Activated CD4-positive, alpha-beta memory T cell treated with anti-CD3 and anti-CD28 coated beads, Interleukin-2, amount 10 ng/mL, durations not matched to agents 7 days and 5 days (primary cell): ENCODE measurements at places on chromosomes 1 and 21.

DNA sequence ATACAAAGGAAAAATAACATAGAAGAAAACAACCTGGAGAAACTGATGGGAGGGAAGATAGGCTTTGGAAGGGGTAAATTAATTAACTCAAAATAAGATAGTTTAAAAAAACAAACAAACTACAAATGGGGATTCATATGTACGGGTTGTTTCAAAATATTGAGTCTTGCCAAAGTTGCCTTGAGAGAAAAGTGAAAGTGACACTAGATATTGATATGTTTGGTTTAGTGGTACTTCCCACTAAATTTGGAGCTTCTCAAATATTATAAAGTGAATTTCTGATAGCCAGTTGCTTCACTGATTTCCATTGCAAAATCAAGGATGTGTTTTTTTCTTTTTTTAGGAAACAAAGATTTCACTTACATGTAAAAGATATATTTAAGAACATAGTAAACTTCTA lies 149.5 kb upstream of the RUNX1 start:
- no peak for DNase-seq

DNA sequence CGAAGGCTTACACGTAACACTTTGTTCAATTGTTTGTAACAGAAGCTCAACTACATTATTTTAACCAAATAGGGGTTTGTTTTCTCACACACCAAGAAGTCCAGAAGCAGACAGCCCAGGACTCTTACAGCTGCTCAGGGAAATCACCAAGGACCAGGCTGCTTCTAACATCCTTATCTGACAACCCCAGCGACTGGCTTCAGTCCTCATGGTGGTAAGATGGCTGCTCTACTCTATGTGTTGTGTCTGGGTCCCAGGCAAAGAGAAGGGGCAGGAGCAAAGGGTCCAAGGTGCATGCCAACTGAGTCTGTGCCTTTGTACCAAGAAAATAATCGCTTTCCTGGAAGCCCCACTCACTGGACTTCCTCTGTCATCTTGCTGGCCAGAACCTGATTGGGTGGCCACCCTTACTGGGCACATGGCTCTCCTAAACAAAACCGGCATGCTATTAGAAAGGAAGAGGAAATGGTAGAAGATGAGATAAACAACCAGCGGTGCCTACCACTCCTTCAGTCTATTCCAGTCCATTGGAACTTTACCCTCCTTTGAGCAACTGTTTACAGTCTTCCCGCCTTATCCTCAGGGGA lies 34.1 kb upstream of the LRRC8D start:
- DNase-seq: no peak

DNA sequence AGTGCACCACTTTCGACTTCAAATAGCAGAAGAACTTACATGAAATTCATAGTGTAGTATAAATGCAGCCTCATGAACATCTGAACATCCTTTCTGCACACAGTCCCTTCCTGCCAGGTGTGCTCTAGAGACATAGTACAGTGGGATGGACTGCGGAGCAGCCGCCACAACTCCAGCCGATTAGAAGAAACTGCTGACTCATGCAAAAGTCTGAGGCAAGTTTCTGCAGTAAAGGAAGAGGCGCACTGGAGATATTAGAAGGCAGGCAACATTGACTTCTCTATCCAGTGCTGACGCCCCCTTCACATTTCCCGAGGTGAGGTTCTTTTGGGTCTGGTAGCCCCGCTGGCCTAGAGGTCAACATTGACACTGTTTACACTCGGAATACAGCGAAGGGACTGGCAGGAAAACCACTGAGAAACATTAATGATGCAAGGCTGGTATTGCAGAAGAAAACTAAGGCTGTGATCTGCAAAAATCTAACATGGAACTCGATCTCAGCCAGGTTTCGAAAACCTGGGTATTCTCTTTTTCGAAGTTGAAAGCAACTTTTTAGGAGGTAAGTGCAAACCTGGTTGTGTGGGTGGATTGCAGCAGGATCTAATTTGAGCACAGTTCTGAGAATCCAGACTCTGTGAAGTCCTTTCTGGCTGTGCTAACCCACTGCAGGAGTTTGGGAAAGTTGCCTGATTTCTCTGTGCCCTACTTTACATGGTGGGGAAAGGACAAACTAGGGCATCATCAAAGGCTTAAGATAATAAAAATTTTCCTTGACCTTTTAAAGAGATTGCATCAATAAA lies 90.7 kb downstream of the CDC7 start:
- DNase-seq: no peak

DNA sequence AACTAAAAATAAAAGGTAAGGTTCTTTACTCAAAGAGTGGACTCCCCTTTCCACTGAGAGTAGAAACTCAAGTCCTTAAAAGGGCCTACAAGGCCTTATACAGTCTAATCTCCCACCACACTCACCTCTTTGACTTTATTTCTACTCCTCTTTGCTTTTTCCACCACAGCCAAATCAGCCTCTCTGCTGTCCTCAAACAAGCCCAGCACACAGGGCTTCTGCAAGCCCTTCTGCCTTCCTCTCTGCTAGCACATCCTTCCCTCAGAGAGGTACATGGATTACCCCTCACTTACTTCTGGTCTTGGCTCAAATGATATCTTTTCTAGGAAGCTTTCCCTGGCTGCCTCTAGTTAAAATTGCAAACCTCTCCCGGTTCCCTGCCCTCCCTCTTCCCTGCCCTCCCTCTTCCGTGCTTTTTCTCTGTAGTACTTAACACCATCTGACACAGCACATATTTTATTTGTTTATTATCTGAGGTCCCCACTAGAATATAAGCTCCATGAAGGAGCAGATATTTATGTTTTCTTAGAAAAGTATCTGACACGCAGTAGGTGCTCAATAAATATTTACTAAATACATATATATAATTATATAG lies 1.7 kb downstream of the LYST start:
- no peak for DNase-seq

GRCh38 chr1:34847094-34847493 lies 12.5 kb downstream of the SMIM12 start:
- no peak for DNase-seq

GRCh38 chr1:77407738-77408375 lies 126.0 kb downstream of the AK5 start:
- DNase-seq: no peak

- DNase-seq: no peak
Observed at GRCh38 chr1:108533351-108534083, 26.4 kb upstream of the EEIG2 start.

DNA sequence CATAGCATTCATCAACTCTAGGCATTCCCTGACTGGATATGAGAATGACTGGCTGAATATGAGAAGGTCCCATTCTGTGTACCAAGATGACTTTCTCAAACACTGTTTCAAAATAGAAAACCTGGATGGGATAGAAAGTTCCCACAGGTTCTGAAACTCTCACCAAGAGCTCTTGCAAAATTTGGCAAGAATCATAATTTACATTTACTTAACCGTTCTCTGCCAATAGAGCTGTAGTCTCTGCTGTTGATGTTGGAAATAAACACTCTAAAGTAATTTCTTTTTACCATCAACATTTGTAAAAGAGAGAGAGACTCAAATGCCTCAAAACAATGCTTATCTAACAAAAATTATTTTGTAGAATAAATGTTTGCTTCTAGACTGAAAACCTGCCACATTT lies 221.1 kb downstream of the LMO4 start:
- no peak for DNase-seq

- no peak for DNase-seq
Observed at GRCh38 chr1:60068393-60069045, 5.1 kb downstream of the C1orf87 start.

DNA sequence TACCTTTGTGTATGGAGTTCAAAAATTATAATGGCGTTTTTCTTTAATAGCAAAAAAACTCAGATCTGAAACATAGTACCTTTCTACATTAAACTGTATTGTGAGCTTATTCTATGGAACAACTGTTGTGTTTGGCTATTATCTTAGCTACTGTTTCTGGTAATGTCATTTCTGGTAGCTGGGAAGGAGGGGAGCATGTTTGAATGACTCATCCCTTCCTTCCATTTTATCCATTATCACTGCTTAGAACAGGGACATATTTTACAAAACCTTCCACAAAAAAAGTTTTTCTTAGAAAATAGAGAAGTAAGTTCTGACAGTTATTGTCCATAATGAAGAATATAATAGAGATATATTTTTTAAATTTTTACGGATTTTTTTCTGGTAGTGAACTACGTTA lies 128.3 kb downstream of the NRDC start:
- DNase-seq: no peak

- DNase-seq: no peak
Observed at GRCh38 chr1:100699744-100700143, 19.8 kb upstream of the VCAM1 start.

DNA sequence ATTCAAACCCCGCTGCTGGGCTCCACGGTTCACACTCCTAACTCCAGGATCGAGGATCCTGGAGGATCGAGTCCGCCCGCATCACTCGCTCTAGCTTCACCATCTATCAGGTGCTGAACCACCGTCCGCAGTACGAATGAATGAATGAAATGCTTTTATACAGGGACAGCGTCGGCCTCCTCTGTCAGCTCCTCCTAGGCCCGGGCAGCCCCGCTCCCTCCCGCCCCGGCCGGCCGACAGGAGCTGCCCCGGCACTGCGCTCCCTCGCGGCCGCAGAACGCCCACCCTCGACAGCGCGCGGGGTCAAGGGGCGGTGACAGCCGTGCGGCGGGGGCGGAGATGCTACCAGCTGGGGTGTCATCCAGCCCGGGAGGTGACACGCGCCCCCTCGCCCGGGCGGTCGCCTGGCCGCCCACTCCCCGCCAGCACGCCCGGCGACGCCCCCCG lies 520 bp downstream of the ZBTB17 start:
- peak; percentile 69 for DNase-seq

- DNase-seq: no peak
Observed at GRCh38 chr1:231828182-231828920, 201.8 kb downstream of the DISC1 start.

- DNase-seq: no peak
Observed at GRCh38 chr1:57632401-57632800, 208.5 kb upstream of the DAB1 start.

DNA sequence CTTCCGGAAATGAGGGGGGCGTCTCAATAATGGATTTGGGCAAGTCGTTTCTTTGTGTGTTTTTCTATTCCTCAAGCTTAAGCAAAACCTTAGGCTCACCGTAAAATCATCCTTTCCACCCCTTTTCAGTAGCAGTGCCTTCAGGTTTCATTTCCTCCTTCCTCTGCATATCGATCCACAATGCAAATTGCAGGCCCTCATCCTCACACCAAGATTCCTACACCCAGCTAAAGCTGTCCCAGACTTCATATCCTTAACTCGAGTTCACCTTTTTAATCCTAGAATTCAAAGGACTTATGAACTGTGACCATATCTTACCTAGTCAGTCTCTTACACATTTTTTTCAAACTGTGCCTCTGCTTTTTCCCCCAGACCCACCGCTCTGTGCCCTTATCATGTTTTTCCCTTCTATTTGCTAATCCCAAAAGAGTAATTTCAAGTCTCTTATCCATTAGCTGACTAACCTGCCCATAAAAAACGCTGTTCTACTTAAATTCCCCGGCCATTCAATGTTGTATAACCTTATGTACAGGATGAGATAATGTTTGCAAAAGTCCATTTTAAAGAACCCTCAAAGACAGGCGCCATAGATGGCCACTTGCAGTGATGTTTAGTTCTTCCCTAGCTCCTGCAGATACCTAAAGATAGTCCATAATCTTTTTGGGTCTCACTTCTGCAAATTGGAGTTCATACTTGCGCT lies 1.5 kb downstream of the AKIRIN1 start:
- DNase-seq: no peak

- DNase-seq: no peak
Observed at GRCh38 chr1:89563957-89564604, 39.5 kb downstream of the LRRC8B start.

- DNase-seq: no peak
Observed at GRCh38 chr1:155884031-155884960, 24.9 kb downstream of the SYT11 start.

DNA sequence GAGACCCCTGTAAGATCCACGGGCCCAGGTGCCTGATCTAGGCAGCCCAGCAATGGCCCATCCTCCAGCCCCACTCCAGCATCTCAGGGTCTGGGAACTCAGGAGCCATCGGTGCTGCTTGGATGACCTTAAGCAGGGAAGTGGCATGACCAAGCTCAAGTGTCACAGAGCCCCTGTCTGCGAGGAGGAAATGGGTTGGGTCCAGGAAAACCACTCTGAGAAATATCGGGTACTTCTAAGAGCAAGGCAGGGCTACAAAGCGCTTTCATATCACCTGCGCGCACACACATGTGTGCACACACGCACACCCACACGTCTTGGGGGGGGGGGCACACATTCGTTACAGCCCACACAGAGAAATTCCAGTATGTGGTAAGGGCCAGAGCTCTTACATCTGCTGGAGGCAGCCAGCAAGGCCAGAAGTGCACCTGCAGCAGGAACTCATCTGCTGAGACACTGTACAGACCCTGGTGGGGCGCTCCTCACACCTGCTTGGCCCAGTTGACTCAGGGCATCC lies 32.6 kb upstream of the SPOCD1 start:
- DNase-seq: peak; percentile 41

- DNase-seq: no peak
Observed at GRCh38 chr21:46393451-46393940, 65.2 kb upstream of the DIP2A start.

DNA sequence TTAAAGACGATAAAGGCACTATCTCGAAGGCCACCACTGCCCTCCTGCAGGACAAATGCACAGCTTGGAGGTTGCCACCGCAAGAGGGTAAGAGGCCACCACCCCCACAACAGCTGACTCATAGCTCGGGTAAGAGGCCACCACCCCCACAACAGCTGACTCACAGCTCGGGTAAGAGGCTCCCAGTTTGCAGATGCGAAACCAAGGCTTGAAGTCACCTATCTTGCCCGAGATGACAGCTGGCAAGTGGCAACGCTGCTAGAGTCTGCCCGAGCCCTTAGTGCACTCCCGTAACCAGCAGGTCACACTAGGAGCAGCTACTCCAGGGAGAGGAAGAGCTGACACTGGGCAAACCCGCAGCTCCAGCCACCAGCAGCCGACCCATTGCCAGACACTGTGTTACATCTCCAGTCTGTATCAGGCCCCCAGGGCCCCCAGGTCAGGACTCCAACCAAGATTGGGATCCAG lies 17.1 kb upstream of the SPSB1 start:
- peak; percentile 90 for DNase-seq

- no peak for DNase-seq
Observed at GRCh38 chr1:94228640-94229375, 8.6 kb downstream of the ARHGAP29 start.

- no peak for DNase-seq
Observed at GRCh38 chr1:93995837-93996536, 86.8 kb upstream of the GCLM start.

DNA sequence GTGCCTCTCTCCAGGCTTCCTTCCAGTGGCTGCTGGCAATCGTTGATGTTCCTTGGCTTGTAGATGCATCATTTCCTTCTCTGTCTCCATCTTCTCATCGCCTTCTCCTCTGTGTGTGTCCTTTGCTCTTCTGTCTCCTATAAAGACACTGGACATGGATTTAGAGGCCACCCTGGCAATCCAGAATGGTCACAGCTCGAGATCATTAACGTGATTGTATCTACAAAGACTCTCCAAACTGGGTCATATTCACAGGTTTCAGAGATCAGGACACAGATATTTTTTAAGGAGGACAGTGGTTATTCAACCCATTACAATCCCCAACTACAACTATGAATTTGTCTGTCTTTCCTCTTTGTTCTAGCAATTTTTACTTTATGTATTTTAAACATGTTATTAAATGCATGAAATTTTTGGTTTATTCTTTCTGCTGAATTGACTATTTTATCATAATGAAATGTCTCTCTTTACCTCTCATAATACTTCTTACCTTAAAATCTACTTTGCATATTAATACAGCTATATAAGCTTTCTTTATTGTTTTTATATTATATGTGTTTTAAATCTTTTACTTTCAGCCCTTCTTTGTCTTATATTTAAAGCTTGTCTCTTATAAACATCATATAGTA lies 22.8 kb downstream of the CR1 start:
- no peak for DNase-seq
